ENCODE measurements at places on chromosomes 2 and 18.
A peak's percentile ranks its signal among the peaks of the same experiment; 100 is the strongest.

- no peak for DNase-seq
Measured at GRCh38 chr2:37985333-37985732, 60.2 kb downstream of the RMDN2 start.

DNA sequence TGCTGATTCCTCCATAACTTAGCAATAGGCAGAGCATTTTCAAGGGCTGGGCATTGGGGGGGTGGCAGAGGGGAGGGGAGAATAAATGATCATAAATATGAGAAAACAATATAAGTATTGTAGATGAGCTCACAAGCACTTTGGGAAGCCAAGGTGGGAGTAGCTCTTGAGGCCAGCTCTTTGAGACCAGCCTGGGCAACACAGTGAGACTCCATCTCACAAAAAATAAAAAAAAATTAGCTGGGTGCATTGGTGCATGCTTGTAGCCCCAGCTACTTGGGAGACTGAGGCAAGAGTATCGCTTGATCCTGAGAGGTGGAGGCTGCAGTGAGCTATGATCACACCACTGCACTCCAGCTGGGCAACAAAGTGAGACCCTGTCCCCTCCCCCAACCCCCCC, 75.9 kb downstream of the MYCN start:
- no peak for DNase-seq

- DNase-seq: no peak
Measured at GRCh38 chr2:211237586-211238275, 681.3 kb downstream of the CPS1 start.

- no peak for DNase-seq
Measured at GRCh38 chr2:112321375-112322320, 46.3 kb downstream of the ZC3H6 start.

DNA sequence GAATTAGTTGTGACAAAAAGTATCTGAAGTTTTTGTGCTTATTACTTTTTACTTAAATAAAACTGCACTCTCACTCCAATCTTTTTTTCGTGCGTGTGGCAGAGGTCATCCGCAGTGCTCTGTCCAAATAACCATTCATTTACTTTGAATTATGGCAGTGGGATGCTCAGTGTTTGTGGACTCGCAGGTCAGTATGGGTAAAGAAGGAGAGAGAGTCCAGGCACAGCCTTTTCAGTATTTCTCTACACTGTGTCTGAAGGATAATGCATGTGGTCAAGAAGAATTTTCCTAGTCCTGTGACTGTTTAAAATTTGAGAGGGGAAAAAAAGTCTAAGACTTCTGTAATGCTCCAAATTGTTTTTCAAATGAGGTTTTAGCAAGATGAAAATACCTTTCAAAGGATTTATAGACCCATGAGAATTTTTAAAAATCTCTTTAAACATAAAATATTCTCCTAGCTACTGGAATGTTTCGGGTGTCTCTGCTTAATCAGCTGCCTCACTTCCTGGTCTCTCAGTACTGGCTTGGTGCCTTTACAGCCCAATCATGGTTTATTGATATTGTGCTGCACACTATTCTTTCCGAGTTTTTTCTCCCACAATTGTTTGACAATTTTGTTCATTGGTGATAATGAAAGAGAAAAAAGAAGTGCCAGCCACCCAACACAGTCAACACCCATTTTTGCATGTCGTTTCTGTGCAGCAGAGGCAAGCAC, 453.2 kb downstream of the PTPRM start:
- no peak for DNase-seq

DNA sequence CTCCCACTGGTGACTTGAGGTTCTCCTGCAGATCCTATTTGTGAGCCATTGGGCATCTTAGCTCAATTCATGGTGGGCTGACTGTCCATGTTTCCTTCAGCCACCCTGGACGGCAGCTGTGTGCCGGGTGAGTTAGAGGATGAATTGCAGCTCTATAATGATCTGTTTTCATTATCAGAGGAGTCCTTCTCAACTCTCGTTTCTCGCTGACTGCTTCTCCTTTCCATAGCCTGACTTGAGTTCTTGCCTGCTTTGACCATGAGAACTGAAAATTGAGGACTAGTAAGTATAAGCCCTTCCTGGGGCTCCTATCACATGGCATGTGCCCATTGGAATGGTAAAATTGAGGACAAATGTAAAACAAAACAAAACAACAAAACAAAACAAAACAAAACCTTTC, 121.8 kb downstream of the CDC42EP3 start:
- DNase-seq: no peak

DNA sequence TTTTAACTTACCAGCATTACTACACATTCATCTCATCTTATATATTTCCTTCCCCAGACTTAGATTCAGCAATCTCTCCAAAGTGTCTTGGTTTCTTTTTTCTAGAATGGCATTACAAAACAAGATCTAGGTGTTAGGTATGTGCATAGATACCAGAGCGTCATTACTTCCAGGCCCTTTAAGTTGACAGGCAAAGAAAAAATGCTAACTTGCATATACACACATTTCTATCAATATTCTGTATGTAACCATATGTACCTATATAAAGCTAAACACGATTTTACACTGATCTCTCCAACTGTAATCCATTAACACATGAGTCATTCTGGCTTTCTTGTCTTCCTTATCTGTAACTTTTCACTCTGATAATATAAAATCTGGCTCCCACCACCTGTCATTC, 503.8 kb upstream of the NRXN1 start:
- no peak for DNase-seq

GRCh38 chr18:41449612-41450011, 505.4 kb upstream of the PIK3C3 start:
- no peak for DNase-seq

DNA sequence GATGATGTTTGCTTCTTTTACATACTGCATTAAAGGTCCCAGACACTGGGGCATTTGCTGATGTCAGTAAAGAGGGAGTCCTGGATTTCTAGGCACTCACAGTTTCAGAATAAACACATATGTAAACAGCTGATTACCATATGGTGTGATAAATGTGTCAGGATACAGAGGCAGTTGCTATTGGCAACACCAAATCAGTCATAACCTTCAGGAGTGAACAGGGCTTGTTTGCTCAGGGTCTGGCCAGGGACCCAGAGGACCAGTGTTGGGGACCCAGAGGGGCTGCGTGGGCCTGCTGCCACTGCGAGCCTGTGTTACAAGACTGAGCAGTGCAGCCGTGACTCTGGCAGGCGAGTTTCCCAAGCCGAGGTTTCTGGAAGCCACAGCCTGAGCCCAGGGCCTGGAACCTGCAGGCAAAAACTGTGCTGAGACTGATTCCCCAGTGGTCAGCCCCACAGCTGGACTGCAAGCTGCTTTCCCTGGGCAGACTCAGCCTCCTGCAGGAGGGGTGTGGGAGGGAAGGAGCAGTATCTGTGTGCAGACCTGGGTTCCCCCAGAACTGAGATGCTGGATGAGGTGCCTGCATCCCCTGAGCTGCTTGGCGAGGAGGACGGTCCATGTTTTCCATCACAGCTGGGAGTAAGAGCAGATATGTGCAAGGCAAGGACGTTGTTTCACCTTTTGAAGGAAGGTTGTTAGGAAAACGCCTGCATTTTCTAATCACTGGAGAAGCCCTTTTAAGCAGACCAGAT, 23.6 kb downstream of the ASAP2 start:
- no peak for DNase-seq

DNA sequence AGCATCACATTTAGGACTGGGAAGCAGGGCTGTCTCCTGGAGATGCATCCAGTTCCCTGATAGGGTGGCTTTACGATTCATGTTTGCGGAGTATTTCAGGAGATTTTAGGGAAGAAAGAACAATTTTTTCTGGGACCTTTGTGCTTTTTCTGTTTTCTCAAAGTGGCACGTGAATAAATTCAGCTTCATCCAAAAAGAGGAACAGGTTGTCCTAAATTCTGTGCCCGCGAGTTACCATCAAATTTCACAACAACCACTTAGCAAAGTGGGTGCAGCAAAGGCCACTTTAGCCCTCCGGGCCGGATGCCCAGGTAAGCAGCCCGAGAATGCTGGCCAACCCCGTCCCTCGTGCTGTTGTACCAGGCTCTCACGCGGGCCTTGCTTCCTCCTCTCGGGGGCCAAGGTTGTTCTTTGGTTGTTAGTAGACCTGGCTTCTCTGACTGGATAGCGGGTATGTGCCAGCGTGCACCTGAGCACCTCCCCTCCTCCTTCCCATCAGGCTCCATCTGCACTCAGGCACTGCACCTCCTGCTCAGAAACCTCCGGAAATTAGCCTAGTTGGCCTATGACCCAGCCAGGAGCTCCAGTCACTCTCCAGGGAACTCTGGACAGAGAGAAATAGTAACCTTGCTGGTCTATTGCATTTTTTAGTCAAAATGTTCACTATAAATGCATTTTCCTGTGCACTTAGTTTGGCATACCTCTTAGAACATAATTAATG, 83.0 kb downstream of the CMPK2 start:
- DNase-seq: no peak

DNA sequence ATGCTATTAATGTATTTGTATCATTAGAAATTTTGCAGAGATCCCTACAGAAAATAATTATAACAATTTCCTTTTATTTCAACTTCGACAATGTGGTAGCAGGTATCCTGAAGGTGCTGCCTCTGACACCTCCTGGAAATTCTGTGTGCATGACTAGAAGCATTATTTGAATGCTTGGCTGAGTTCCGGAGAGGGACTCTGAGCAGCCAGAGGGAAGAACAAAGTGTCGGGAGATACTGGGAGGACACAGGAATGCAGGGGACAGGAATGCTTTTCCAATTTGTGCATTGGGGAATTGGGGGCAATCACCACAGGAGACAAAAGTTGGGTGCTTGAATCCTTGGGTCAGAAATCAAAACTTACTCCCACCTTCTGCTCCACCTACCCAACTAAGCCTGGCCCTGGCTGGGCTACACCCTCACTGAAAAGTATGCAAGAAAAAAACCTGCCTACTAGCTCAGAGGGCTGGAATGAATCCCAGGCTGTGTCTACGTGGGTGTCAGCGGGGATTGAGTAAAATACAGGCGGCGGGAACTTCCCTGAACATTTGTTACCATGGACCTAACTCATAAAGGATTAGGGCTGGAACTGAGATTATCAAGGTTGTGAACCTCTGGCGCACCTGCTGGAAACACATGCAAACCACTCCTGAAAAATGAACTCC, 299.3 kb downstream of the SOX11 start:
- DNase-seq: no peak

GRCh38 chr2:215314896-215315295, 3.0 kb downstream of the ATIC start:
- DNase-seq: no peak

GRCh38 chr2:241887806-241888522, 18.4 kb downstream of the RTP5 start:
- DNase-seq: no peak

DNA sequence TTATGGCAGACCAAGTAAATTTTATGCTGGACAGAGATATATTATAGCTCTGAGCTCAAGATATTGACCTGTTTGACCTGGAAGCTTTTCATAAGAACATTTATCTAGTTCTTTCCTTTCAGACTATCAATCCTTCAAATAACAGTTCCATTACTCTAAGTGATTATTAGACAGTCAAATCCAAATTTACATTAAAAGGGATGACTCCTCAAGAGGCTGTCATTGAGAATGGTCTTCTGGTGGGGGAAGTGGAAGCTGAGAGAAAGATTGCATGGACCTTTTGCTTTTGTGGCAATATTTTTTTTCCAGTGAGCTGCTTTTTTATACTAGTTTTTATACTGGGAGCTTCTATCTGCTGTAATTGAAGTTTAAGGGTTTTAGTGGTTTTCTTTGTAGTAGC, 14.9 kb upstream of the SERPINB12 start:
- DNase-seq: no peak

DNA sequence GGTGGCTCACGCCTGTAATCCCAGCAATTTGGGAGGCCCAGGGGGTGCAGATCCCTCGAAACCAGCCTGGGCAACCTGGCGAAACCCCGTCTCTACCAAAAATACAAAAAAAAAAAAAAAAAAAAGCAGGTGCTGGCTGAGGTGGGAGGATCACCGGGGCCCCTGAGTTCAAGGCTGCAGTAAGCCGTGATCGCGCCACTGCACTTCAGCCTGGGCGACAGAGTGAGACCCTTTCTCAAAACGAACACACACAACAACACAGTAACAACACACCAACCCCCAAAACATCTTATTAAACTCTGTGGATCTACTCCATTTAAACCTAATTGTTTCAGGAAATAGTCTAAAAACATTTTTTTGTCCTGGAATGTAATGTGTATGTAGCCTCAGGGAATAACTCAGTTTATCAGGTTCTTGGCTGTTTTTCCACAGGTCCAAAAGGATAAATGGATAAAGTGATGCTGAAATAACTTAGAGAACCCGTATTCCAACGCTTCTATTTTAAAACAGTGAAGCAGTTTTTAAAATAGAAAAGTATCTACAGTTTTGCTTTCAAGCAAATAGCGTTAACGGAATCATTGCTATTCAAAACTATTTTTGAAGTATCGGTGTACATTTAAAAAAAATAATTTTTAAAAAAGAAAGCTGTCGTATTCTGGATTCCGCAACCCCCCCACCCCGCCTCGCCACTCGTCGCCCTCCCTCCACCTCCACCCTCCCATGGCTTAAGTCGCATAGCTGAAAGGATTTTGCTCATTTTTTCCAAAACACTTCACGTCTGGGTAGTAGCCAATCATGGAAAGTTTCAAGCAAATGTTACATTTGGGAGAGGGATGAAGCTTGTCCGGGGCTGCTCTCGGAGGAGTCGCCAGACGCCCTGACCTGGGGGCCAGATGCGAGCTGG, 895 bp upstream of the GLS start:
- peak; percentile 39 for DNase-seq

All from CD4-positive, alpha-beta T cell treated with Interleukin-4 for 4 hours (primary cell).